Fibroblast of villous mesenchyme (primary cell): ENCODE measurements at places on chromosomes 2 and 18. TPM values are rescaled to one million over a fixed set of nuclear protein-coding genes. Genes with fewer than 3 reads are reported as not detected.

ANKRD30BL gene
- total RNA-seq = not detected in 2 replicates

GRCh38 chr2:237932731-237933131, 34.1 kb upstream of the UBE2F start:
- DNase-seq = peak; percentile 86

- DNase-seq = no peak
Observed at GRCh38 chr2:239746559-239747246, 278.4 kb downstream of the NDUFA10 start.

DNA sequence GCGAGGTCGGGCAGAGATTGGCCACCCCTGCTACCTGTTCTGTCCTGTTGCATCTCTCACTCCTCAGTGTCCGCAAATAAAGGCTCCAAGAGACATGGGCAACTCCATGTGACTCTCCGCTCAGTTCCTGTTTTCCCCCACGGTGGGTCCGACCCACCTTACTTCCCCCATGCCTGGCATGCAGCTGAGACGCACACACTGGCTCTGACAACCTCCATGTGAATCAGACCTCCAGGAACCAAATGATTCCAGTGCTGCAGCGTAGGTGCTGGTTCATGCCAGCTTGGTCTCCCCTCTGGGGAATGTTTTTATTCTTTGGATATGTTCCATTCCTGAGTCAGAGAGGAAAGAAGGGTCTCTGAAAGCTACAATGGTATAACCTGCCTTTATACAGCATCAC, 221.5 kb downstream of the SH3RF3 start:
- DNase-seq = no peak

DNA sequence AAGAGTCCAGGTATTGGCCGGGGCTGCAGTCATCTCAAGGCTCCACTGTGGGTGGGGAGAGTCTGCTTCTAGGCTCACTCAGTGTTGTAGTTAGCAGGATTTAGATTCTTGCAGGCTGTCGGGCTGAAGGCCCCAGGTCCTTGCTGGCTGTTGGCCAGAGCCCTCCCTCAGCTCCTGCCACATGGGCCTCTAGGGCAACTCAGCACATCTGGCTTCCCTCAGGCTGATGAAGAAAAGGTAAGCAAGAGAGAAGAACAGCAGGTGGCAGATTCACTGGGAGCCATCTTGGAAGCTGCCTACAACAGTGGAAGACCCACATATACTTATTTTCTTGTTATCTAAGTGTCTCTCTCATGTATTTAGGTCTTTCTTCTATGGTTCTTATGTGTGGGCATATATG, 4.3 kb downstream of the MRPS9 start:
- no peak for DNase-seq

DNA sequence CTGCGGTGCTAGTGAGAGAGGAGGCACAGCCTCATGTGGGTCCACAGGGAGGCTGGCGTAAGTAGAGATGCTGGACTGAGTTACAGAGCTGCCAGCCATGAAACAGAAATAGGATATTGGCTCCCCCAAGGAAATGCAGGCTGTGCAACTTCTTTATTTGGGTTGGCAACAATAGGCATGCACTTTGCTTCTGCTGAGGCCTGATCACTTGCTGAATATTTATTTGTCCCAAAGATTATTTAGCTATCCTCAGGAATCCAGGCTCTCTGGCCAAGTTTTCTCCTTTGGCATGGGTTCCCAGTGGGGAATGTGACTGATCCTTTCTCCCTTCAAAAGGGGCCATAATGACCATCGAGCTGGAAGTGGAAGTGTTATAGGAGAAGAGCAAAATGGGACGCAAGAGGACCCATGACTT, 60.0 kb downstream of the MAPK4 start:
- no peak for DNase-seq

DNA sequence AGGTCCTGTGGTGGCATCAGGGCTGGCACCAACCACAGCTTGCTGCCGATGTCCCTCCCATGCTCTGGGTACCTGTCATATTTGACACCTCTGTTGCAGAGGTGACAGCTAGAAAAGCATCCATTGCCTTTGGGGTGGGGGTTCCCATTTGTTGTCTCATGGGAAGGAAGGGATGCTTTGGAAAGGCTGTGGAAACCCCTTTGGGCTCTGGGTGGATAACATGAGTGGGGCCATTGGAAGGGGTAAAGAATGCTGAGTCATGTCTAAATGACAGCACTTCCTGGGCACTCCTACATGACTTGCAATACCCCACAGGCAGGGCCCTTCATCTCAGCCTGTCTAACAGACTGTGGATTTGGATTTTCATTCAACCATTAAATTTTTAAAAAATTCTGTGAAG, 27.8 kb downstream of the CTIF start:
- DNase-seq = no peak

DNA sequence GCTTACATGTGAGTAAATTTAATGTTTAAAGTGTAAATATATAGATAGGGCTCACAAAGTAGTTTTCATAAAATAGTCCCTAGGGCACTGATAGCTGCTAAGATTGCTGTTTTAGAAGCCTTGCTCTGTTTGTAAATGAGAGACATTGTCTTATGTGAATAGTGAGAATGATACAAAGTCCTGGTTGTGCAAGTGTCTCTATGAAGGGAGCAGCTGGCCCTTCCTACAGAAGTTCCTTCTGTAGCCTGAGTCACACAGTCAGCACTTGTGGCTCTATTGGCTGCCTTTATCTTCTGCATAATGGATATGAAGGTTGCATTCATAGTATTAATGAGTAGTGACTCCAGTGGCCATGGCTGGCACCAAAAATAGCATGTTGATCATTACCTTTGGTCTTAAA, 279.7 kb downstream of the OSR1 start:
- no peak for DNase-seq

DNA sequence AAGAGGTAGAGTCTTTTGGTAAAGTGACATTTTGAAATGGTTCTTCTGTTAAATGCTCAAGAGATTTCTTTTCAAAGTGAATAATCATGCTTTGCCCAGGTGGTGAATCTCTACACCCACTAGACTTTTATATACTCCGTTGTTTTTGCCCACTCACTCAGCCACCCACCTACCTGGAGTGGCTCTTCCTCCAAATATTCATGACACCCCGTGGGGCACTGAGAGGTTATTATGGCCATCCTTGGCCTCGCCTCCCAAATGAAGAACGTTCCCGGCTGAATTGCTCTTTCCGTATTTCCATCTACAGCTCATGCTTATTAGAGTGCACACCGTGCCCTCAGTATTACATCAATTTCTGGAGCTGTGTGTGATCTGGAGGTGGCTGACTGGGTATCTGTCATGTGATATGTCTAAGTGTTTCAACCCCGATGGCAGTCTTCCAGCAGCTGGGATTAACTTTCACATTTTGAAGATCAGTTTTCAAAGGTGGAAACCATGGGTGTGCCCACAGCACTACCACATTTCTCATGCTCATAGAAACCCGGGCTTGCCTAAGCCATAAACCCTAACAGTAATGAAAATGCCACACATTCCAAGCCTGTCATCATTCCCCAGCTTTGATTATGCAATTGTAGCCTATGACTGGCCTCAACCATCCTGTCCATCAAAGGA, 406.6 kb upstream of the MMADHC start:
- peak; percentile 89 for DNase-seq

GRCh38 chr2:177302552-177302951, 38.0 kb upstream of the NFE2L2 start:
- no peak for DNase-seq

- peak; percentile 55 for DNase-seq
Observed at GRCh38 chr2:37143974-37144373, 12.8 kb downstream of the EIF2AK2 start.

DNA sequence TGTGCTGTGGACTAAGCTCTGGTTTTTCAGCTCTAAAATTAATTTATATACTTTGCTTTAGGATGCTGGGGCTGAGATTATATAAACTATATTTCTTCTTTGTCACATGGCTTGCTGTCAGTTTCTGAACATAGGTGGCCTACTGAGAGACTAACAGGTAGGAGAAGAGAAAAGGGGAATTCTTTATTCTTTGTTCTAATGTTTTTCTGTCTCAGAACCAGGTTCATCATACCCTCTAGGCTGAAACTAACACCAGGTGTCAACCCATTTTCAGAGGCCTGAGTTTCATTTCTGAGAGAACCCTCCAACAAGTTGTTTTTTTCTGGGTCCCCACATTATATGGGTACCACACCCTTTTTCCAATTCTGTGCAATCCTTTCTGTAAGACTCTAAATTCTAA, 843.6 kb downstream of the TRIB2 start:
- DNase-seq = no peak

GRCh38 chr2:207743514-207743913, 26.2 kb downstream of the FZD5 start:
- no peak for DNase-seq

- DNase-seq = peak; percentile 30
Observed at GRCh38 chr2:105865222-105865913, 120.7 kb downstream of the NCK2 start.

DNA sequence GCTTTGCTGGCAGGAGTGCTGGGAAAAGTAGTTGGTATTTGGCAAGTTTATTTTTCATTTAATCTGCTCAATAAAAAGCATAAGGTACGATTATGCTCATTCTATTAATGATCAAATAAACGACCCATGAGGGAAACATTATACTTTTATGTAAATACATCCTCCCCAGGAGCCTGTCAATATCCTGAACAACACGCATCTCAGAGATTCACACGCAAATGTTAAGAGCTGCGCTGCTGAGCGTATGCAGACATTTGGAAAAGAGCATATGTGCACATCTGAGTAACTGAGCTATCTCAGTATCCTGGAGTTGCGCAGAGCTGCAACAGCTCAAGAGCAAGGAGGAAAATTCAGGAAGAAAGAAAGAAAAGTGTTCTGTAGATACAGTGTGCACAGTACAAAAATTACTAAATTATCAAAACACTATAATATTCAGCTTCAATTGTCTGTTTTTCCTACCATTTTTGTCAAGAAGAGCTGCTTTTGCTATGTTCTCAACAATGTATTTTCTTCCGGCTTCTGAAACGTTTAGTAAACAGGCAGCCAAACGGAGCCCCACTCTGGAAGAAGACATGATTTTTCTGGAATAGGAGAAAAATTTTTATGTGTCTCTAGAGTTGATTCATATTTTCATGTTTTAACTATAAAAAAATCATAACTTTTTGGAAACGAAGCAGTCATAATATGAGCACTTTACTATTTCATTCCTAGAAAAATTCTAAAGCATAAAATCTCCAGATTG, 2.4 kb downstream of the FTCDNL1 start:
- no peak for DNase-seq

RUFY4 gene
- not detected in 2 replicates for total RNA-seq

DNA sequence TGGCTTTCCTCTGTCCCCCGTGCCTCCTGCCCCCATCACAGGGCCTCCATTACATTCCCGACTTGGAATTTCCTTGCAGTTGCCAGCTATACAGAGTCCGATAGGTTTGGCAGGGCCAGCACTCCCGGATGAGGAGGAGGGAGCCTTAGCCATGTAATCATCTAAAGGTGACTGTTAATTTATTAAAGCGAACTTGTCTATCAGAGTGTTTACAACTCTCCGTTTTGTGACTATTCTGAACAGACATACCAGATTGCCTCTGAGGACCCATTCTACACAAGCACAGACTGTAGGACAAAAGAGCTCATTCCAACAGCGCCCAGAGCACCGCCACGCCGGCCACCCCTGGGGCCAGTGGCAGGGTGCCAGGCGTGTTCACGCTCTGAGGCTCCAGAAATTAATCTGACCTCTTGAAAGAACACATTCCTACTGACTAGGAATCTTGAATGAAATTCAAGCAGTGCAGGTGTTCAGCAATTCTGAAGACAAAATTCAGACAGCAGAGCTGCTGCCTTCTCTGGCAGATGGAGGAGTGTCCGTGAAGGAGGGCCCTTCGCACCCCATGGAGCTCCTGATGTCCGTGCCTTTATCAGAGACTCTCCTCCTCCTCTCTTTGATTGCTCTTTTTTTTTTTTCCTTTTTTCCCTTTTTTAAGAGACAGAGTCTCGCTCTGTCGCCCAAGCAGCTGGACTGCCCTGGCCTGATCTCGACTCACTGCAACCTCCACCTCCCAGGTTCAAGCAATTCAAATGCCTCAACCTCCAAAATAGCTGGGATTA, 58.1 kb upstream of the RALBP1 start:
- peak; percentile 45 for DNase-seq

SH3BP4 gene
- 92.1 and 115 TPM in 2 replicates for total RNA-seq

DNA sequence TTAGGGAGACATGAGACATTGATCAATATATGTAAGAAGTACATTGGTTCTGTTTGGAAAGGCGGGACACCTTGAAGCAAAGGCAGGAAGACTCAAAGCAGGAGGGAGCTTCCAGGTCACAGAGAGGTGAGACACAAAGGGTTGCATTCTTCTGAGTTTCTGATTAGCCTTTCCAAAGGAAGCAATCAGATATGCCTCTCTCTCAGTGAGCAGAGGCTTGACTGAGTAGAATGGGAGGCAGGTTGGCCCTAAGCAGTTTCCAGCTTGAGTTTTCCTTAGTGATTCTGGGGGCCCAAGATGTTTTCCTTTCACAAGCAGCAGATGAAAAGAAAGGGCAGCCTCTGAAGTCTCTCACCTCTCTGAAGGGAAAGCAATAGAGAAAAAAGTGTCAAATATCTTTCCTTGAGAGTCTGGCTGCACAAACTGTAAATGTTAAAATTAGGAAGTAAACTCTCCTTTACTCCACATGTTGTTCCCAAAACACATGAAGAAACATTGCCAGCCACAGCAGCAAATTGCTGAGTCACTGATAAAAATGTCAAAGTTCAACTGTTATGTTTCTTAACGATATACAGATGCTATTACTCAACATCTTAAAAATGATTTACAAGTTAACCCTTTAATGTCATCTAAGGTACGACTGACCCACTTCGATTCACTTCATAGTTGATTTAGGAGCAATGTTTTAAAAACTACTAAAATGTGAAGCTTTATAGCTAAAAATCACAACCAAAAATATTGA, 40.3 kb downstream of the CYB5A start:
- DNase-seq = peak; percentile 97

DNA sequence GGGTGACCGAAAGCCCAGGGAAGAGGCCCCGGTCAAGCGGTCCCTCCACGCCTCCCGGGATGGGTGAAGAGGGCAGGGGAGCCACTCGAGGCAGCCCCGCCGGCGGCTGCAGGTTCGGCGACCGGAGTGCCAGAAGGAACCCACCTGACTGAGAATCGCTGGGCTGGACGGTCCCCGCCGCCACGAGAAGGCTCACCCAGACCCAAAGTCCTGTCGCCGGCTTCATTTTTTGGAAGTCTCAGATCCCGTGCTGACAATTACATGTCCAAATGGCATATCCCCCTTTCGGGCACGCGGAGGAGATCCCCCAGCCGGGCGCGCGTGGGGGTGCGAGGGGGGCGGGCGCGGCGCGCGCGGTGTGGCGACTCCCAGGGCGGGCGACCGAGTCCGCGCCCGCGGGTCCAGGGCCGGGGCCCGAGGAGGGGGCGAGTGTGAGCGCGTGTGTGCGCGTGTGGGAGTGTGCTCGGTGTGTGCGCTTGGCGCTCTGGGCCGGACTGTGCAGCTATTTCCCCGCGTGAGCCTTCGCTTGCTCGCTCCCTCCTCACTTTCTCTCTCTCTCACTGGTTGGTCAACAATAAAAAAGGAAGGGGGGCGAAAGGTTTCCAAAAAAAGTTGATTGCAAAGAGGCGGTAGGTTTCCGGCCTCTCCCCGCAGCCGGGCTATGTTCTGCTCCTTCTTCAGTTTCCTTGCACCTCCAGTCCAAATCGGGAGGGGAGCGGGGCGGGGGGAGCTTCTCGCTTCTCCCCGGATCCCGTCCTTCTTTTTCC, at the start of gene ERBB4:
Gene ERBB4 (minus strand): TSS at position 498 of the 767 bp plus-strand sequence. CDS start 272 bp downstream, at position 226.
- DNase-seq = no peak

DSG2 gene
- 2.6 and 2.9 TPM in 2 replicates for total RNA-seq
